ENCODE measurements at places on chromosomes 5 and 9.

DNA sequence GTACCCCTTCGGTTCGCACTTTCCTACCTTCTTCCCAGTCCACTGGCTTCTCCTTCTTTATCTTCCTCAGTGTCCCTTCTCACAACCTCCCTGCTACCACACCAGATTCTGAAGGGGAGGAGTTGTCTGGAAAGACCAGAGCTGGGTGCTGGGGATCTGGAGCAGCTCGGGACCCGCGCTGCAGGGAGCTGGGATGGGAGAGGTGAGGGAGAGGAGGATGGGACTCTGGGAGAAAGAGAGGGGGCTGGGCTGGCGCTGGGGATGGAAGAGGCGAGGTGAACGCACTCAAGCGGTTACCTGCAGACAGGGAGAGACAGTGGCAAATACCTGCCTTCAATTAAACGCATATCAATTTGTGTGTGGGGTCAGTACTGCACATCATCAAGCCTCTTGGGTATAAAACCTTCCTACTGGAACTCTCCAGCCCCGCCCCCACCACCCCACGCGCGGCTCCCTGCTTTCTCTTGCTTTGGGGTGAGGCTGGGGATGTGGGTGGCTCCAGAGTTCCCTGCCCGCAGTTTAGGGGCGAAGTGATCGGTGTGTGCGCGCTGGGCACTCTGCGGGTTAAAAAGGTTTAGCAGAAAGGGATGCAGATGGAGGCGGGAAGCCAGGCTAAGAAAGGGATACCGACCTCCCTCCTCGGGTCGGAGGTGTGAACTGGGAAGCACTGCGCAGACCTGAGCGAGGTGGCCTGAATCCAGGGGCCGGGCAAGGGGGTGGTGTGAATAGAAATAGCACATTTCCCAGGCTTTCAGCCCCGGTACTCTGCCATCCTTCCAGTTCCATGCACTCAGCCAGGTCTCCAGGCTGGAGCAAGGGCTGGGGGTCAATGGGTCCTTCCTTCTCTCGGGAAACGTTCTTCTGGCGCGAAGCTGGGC, 977 bp upstream of the PAM start:
- peak; percentile 6 for ATAC-seq

DNA sequence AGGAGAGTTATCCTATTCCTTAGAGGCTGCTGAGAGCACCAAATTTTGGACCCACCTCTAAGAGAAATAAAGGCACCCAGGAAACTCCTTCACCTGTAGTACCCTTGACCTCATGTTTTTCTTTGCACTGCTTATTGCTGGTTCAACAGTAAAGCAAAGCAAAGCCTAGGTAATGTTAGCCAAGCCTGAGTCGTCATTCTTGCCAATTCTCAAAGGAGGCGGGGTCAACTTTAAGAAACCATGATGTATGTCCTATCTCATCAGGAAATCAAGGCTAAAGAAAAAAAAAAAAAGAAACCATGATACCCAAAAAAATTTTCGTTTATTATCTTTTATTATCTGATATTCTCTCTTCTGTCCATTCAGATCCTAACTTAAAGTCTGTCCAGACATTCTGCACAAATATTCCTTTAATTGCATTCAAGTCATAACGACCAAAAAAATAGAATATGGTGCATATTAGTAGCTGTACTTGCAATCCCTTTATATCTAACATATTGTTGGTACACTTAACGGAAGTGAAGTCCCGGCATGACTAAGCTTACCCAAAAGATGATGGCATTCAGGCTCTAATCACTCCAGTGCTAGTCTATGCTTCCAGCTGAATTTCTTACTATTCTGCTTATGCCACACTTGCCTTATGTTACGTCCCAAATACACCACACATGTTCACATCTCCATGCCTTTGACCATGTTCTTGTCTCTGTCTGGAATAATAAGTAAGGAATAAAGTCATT, 1.8 kb downstream of the AUH start:
- ATAC-seq = no peak

DNA sequence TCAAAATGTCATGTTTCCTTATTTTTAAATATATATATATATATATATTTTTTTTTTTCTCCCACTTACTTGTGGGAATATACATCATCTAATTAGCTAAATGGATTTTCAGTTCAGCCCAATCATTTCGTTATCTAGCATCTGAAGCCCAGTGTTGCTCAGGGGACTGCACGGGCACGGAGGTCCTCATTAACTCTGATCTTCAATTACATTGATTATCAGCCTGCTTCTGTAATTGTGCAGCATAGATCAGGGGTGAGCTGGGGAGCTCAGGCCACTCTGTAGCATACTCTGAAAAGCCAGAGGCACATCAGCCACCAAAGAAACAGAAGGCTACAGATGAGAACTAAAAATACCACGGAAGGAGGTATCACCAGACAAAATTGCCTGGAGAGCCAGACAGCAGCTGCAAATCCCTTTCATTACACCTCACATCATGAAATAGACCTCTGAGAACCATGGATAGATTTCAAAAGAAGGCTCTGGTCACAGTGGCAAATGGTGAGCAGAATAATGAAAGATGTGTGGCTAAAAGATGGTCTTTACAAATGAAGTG, 326.4 kb downstream of the TRIM32 start:
- ATAC-seq = no peak

DNA sequence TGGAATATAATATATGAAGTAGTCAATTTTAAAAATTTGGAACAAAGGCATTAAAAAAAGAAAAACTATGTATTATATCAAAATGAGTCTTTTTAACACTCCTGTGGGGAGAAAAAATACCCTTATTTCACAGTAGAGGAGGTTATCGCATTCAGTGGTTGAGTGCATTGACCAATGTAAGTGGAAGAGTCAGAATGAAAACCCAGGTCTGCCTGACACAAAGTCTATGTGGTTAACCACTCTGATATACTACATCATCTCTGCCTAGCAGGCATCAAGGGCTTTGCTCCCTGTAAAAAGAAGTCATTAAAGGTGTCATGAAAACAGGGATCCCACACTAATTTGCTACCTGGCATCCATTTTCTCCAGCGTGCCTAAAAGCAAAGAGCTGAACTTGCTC, 417.2 kb upstream of the C9orf72 start:
- no peak for ATAC-seq

All from gastroesophageal sphincter (tissue), 4 donors.